ENCODE measurements at places on chromosomes 1 and 21.
A peak's percentile ranks its signal among the peaks of the same experiment; 100 is the strongest.

DNA sequence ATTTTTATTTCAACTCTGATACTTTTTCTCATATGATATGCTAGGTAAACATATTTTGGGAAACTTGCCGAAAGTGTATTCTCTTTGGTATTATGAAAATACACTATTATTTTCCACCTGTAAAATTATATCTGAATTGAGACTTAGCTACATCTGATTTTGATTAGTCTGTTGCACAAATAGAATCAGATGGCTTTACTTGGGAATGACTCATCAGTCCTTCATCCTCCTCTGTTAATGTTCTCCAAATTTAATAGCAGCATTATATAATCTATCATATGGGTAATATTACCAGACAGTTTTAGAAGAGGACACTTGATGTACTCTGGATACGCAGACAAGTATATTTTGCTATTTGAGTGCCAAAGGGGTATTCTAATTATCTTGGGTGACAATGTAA is 245.3 kb downstream of the CTH start:
- DNase-seq, result no peak

DNA sequence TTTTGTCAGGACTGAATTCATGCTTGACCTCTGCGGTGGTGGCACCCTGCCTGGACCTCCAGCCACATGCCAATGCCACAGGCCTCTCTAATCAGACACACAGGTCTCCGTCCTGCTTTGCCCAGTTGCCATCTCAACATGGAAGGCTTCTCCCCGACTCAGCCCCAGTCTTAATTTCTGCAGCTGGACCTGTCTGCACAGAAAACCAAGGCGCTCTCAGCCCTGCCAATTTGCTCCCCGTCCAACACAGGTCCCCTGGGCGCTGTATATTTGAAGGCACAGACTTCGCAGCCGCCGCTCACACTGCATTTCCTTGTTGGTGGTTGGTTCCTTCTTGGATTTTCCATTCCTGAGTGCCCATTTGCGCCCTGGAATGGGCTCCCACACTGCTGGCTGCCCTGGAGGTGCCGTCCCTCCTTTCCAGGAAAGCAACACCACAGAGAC is 28.0 kb upstream of the PLEKHG5 start:
- DNase-seq, result no peak

DNA sequence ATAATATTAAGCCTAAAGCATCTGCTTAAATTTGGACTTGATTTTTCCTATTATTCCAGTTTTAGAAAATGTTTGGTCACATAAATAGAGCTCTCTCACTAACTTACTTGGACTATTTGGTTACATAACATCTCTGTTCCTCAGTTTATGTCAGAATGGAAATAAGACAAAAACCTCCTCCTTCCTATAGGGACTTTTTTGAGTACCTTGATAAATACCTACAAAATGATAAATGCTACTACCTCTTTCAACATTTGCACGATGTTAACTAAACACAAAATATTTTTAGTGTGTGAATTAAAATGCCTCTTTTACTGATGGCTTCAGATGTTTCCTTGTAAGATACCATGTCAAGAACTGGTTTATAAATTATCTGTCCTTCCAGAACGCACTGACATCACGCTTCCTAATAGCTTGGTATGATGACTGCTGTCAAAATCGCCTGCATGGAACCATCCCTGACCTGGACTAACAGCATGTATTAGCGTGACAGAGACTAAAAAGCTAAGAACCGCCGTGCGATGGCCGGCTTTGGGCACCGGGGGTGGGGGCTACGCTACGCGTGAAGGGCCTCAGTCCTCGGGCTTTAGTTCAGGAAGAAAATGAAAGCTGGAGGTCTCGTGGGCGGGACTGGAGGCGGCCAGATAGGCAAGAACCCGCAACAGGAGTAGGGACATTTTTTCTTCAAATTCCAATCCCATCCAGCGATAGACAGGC is 133.2 kb upstream of the BARHL2 start:
- DNase-seq, result no peak

- peak; percentile 96 for DNase-seq
Observed at GRCh38 chr21:41678924-41679318, 87.9 kb downstream of the RIPK4 start.

Measured in NCI-H1048 (cell line).